ENCODE measurements at places on chromosomes 4 and X.

- DNase-seq, result no peak
Observed at GRCh38 chr4:70994387-70995099, 1.1 kb downstream of the DCK start.

GRCh38 chr4:111187108-111187507 is 564.2 kb upstream of the PITX2 start:
- DNase-seq, result no peak

GRCh38 chr4:164252286-164252685 is 501.6 kb upstream of the SMIM31 start:
- DNase-seq, result peak; percentile 7

GRCh38 chr4:2823671-2824328 is 19.8 kb upstream of the ADD1 start:
- no peak for DNase-seq

DNA sequence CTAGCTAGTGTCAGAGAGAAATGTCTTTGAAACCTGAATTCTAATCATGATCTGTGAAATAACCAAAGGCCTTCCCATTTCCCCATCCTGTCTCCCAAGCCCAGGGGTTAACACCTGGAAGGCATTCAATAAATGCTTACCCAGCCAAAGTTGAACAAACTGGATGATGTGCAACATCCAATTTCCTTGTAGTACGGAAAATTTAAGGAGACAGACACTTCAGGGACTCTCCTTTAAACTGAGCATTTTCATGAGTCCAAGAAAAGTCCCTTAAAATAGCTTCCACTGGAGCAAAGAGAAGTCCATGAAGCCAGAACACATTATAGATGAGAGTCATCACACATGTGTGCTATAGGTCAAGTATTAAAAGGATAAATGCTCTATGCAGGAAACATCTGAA is 271.2 kb downstream of the RAB28 start:
- no peak for DNase-seq

DNA sequence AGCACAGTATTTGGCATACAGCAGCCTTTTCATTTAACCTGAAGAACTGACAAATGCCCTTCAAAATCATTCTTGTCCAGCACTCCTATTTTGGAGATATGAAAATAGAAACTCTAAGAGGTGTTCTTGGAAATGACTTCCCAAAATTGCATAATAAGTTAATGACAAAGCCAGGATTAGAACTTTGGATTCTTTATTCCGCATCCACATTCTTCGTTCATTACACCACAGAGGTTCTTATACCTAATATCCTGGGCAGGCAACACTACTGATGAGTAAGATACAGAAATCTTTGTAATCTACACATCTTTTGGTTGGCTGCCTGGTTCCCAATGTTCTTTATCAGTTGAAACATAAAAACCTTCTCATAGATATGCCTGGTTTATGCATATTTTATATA is 5.9 kb downstream of the COL25A1 start:
- no peak for DNase-seq

- no peak for DNase-seq
Observed at GRCh38 chrX:68534691-68535090, 35.8 kb downstream of the YIPF6 start.

- no peak for DNase-seq
Observed at GRCh38 chr4:182179751-182180150, 63.5 kb upstream of the TENM3 start.

- peak; percentile 40 for DNase-seq
Observed at GRCh38 chrX:48883729-48884128, 13.8 kb downstream of the TIMM17B start.

GRCh38 chr4:101022151-101023024 is 324.9 kb downstream of the PPP3CA start:
- no peak for DNase-seq

DNA sequence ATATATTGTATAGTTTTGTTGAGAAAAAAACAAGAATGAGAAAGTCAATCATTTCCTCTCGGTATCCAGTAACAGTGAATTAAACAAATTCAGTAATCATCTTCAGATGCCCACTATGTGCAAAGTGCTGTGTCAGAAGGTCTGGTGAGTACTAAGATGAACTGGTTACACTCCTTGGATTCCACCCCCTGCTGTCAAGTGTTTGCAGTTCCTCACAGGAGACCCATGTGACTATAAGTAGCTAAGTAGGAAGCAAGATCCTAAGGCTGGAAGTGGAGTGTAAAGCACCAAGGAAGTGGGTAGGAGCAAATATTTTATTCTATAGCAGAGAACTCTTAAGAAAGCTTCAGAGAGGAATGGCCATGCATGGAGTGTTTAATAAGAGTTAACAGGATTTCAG is 73.6 kb downstream of the SNX25 start:
- no peak for DNase-seq

GRCh38 chr4:3524349-3524748 is 7.9 kb downstream of the LRPAP1 start:
- DNase-seq, result no peak

All from NCI-H526 (cell line).